ENCODE measurements at places on chromosomes 7 and 10.

- no peak for DNase-seq
Observed at GRCh38 chr7:157611341-157611740, 274.5 kb downstream of the DNAJB6 start.

GRCh38 chr7:47775238-47775637 lies 173.0 kb downstream of the PKD1L1 start:
- DNase-seq, result no peak

DNA sequence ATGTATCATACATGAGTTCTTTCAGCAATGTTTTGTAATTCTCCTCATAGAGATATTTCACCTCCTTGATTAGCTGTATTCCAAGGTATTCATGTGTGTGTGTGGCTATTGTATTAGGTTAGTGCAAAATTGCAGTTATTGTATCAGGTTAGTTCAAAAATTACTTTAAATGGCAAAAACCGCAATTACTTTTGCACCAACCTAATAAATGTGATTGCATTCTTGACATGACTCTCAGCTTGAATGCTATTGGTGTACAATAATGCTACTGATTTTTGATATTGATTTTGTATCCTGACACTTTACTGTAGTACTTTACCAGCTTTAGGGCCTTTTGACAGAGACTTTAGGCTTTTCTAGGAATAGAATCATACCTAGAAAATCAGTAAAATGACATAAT lies 297.4 kb downstream of the ZWINT start:
- DNase-seq, result no peak

DNA sequence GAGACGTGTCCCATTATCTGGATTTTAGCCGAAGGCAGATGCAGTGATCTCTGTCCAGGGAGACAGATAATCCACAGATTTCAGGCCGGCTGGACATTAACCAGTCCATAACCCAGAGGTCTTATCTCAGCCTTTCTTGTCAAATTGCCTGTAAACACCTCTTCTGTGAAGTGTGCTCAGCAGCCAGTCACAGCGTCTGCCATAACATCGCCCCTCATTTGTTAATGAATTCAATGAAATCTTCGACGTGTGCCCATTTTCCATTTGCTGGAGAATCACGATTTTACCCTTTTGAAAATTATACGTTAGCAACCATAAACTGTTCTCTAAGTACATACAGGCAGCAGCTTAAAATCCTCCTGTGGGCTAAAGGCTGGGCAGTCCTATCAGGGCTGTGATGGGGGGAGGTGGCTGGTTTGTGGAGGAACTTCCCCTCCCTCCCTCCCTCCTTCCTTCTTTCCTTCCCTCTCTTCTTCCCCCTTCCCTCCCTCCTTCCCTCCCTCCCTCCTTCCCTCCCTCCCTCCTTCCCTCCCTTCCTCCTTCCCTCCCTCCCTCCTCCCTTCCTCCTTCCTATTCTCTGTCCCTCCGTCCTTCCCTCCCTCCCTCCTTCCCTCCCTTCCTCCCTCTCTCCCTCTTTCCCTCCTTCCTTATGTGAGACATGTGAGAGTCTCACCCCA lies 26.6 kb upstream of the FAM20C start:
- no peak for DNase-seq

Data from G401 (cell line).